Activated naive CD8-positive, alpha-beta T cell treated with anti-CD3 and anti-CD28 coated beads, Interleukin-2, amount 10 ng/mL, durations not matched to agents 7 days and 5 days (primary cell): ENCODE measurements at places on chromosomes 16 and 17. TPM values are rescaled to one million over a fixed set of nuclear protein-coding genes. Genes with fewer than 3 reads are reported as not detected.

DNA sequence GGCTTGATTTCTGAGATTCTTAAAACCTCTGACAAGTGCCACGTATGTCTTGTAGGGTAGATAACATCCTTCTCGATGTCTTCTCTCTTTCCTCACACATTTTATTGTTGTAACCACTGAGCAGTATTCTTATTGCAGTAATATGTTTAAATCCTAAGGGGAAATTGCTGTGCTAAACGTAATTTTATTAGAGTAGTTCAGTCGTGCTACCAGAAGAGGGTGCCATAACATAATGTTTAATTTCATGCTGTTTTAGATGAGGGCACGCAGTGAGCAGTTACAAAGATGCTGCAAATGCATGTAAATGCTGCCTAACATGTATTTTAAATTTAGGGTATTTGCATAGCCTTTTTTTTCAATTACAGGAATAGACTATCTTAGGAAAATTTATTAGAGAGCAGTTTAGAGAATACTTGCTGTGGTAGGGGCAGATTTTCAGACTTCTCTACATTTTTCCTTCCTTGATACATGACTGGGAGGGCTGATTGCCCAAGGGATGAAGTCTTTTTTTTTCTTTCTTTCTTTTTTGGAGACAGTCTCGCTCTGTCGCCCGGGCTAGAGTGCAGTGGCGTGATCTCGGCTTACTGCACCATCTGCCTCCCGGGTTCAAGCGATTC is 51.7 kb downstream of the GAN start:
- H3K27ac ChIP-seq: no peak overlapping the region
- H3K4me1 ChIP-seq: peaks cover 9% of the 10 kb centered on the region
- no peak overlapping the region for H3K4me3 ChIP-seq
- H3K36me3 ChIP-seq: peaks cover 6% of the 10 kb centered on the region
- peaks cover 1% of the 10 kb centered on the region for H3K27me3 ChIP-seq

- DNase-seq: peak; percentile 14
- no peak overlapping the region for H3K27ac ChIP-seq
- no peak overlapping the region for H3K4me3 ChIP-seq
- peaks cover 10% of the 10 kb centered on the region for H3K4me1 ChIP-seq
These were observed 377.8 kb upstream of the TNRC6C start for GRCh38 chr17:77580531-77581270.

- no peak for DNase-seq
- H3K36me3 ChIP-seq: no peaks in the 10 kb centered on the region
- no peak overlapping the region for H3K27ac ChIP-seq
- H3K4me1 ChIP-seq: peaks cover 22% of the 10 kb centered on the region
- peaks cover 36% of the 10 kb centered on the region for H3K27me3 ChIP-seq
- peak overlapping the region; percentile 68 for H3K4me3 ChIP-seq
These were observed 466.3 kb downstream of the SOX9 start for GRCh38 chr17:72587156-72587555.

DNA sequence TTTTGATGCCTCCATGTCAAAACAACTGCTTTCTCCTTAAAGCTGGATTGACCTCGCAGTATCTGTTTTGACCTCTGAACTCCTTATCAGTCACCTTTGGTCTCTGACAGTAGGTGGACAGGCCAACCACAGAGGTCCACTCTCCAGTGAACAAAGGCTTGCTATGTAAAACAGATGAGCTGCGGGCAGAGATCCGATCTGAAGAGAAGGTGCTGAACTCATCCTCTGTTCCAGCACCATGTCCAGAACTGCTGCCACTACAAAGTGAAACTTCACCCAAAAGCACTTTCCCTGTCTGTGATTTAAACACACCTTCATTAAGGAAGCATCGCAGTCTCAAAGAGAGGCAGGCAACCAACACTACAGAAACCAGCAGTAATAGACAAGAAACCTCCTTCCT is 117.3 kb upstream of the CORO6 start:
- no peaks in the 10 kb centered on the region for H3K27me3 ChIP-seq
- H3K27ac ChIP-seq: no peak overlapping the region
- peaks cover 14% of the 10 kb centered on the region for H3K4me1 ChIP-seq
- H3K36me3 ChIP-seq: peaks cover 10% of the 10 kb centered on the region
- no peak for DNase-seq
- no peak overlapping the region for H3K4me3 ChIP-seq

KRTAP4-3 gene
- not detected for total RNA-seq
